CD8-positive, alpha-beta T cell (primary cell): ENCODE measurements at places on chromosomes 4 and X. TPM values are rescaled to one million over a fixed set of nuclear protein-coding genes. Genes with fewer than 3 reads are reported as not detected.

DNA sequence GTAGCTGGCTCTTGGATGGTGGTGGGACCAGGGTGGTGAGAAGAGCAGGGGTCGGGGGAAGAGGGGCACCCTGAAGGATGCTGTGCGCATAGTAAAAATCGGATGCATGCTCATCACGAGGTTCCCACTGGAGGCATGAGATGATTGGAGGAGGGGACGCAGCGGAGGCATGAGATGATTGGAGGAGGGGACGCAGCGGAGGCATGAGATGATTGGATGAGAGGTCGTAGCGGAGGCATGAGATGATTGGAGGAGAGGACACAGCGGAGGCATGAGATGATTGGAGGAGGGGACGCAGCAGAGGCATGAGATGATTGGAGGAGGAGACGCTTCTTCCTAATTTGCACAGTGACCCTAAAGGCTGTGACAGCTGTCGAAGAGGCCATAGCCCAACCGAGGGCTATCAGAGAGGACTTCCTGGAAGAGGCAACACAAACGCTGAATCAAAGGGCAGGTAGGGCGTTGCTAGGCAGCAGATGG lies 106.7 kb downstream of the ADRA2C start:
- no peak for DNase-seq

DNA sequence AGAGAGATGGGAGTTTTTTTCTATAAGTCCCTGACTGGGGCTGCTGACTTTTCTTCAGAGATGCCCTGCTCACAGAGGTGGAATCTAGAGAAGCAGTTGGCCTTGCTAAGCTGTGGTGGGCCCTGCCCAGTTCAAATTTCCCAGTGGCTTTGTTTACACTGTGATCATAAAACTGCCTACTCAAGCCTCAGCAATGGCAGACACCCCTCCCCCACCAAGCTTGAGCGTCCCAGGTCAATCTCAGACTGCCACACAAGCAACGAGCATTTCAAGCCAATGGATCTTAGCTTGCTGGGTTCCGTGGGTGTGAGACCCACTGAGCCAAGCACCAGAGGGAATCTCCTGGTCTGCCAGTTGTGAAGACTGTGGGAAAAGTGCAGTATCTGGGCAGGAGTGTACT lies 199.8 kb upstream of the WDFY3 start:
- no peak for DNase-seq

ARAF gene
- 125 TPM for total RNA-seq

SERTM2 gene
- not detected for total RNA-seq

DNA sequence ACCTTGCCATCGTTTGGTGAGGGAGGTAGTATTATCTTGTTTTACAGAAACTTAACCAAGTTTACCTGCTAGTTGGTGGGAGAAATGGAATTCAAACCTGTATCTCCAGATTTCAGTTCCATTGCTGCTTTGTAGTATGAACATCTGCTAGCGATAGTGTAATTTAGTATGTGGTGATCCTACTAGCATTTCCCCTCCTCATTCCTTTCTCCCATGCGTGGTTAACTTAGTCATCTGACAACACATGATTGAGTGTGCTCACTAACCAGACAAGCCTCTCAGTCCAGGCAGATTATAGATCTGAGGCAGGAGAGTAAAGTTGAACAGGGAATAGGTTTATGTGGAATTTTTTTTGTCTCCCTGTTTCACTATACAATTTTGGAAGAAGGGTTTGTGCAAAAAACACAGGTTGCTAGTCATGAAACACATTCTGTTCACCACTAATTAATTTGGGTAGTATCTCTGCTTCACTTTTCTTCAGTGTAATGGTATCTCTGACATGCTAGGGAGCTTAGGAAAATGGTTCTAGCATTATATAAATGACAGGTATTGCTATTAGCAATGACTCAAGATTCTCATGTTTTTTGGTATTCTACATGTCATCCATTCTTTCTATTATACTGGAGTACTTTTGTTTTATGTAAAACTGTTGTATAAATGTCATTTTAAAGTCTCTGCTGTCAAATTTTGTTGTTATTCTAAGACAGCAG lies 21.7 kb downstream of the RBPJ start:
- DNase-seq = no peak

GAGE12J gene
- not detected for total RNA-seq

TCEAL3 gene
- total RNA-seq = 7.6 TPM

ARHGAP36 gene
- total RNA-seq = not detected

DNA sequence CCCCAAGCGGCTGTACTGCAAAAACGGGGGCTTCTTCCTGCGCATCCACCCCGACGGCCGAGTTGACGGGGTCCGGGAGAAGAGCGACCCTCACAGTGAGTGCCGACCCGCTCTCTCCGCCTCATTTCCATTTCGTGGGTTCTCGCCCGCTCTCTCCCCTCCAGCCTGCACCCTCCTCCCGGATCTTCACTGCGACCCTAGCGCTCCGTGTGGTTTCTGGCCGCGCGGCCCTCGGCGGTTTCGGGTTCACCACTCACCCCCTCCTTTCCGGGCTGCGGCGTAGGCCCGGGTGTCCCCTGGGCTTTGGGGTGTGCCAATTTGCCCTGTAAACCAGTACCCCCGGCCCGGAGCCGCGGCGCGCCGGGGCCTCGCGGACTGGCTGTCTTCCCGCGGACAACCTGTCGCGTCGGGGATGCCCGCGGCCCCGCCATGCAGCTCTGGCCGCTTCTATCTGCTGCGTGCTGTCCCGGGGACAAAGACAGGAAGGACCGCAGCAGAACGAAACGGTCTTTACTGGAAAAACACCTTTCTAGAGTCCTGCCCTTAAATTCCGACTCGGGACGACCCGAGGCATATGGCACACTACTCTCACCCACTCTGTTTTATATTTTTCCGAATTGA lies 737 bp downstream of the FGF2 start:
- DNase-seq = no peak

- DNase-seq = no peak
Measured at GRCh38 chrX:105116486-105116885, 104.0 kb downstream of the TEX13A start.

DNA sequence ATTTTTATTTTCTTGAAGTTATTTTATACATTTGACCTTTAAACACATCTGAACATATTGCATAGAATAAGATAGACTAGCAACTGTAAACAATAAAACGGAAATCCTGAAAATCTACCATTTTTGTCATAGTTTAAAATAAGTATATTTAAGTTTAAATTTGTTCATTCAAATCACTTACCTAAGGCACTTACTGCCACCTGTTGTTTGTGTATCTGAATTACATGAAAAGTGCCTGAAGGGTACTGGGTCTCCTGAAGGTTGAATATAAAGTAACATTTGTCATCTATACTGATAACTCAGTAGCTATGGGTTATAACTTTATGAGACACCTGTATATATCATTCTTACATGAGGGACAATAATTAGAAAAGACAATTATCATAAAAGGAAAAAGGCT lies 38.6 kb downstream of the TRPC5 start:
- DNase-seq = no peak

CD99 gene
- 120 TPM for total RNA-seq

- no peak for DNase-seq
Measured at GRCh38 chr4:168549143-168549542, 52.3 kb downstream of the PALLD start.

CT55 gene
- total RNA-seq = not detected

NDST3 gene
- total RNA-seq = not detected

TMEM47 gene
- total RNA-seq = not detected

DNA sequence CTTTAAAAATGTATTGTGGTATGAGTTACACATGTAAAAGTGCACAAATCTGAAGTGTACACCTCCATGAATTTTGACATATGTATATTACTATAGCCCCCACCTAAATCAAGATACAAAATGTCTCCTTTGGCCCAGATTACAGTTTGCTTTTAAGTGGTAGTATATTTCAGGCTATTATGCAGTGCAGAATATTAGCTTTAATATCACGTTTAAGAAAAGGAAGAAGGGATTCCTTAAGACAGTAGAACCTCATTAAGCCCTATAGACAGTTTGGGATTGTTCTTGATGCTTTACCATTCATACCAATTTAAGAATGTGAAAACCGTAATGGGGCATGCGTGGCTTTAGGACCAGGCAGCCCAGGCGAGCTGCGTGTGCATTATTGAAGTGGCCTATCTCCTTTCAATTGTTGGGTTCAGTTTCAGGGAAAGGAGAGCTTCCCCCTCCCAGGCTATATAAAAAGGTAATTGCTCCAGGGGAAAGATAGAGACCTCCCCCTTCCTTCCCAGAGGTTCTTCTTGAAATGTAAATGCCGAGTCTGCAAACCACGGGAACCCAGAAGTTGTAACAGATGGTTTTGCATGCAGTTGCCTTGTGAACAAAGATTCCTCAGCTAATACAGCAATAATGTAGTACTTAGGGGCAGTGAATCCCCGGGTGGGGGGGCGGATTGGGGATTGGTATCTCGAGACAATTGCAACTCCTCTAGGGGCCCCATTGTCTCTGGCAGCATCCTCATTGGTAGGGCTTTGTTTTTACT lies 106.1 kb downstream of the UCHL1 start:
- DNase-seq = no peak

GRCh38 chr4:48462363-48462762 lies 20.8 kb upstream of the SLC10A4 start:
- no peak for DNase-seq

DNA sequence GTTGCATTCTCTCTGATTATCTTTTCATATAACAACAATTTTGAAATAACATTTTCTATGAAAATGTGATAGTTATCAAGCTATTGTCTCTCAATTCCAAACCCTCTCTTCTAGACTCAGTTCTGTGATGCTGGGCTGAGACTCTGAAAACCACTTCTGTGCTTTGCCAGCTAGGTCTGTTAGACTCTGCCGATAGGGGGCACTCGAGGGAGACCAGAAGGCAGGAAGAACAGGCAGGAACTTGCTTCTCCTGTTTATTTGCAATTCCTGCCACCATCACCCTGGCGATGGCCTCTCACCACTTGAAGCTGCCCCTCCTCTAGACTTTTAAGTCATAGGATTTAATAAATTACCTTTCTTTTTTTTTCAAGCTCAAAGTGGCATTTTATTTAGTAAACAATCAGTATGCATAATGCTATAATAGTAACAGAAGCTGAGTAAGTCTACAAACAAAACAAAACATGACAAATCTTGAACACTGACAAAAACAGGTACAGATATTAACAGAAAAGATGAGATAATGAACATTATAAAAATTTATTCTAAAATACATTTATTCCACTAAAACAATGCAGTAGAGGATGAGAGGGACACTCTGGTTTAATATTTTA lies 49.7 kb downstream of the RASL11B start:
- peak; percentile 57 for DNase-seq

DNA sequence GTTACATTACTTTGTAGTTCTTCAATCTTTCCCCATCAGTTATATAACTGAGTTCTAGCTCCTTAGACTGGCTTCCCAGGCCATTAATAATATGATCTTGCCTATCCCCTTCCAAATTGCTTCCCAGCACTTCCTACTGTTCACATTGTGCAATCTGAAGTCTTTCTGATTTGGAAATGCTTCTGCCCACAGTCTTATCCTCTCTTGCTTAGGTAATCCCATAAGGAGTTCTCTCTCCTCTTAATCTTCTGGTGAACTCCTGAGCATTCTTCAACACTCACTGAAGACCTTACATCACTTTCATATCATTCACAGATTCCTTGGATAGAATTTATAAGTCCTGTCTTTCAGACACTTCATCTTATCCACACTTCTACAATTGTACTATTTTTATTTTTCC lies 132.7 kb upstream of the TTC29 start:
- DNase-seq = no peak

NPY2R gene
- not detected for total RNA-seq

TRIM75 gene
- not detected for total RNA-seq

LRCH2 gene
- not detected for total RNA-seq

UNC5C gene
- total RNA-seq = not detected

RAB33A gene
- total RNA-seq = 9.7 TPM

BCORL1 gene
- total RNA-seq = 2.1 TPM

GRCh38 chrX:69538321-69538876 lies 34.3 kb downstream of the NALF2 start:
- peak; percentile 32 for DNase-seq

GRCh38 chr4:112518675-112519074 lies 2.7 kb upstream of the NEUROG2 start:
- no peak for DNase-seq

ETNPPL gene
- not detected for total RNA-seq

GRCh38 chr4:61173799-61174198 lies 26.3 kb upstream of the ADGRL3 start:
- no peak for DNase-seq

GRCh38 chr4:3607690-3608552 lies 75.7 kb upstream of the LRPAP1 start:
- no peak for DNase-seq

ZNF711 gene
- total RNA-seq = 6.0 TPM

CFAP99 gene
- total RNA-seq = 0.36 TPM
